ENCODE measurements at places on chromosomes 1 and 21. TPM values are rescaled to one million over a fixed set of nuclear protein-coding genes. Genes with fewer than 3 reads are reported as not detected.

- DNase-seq: no peak
These were observed 154.9 kb downstream of the PTPRC start for GRCh38 chr1:198793714-198794113.

DNA sequence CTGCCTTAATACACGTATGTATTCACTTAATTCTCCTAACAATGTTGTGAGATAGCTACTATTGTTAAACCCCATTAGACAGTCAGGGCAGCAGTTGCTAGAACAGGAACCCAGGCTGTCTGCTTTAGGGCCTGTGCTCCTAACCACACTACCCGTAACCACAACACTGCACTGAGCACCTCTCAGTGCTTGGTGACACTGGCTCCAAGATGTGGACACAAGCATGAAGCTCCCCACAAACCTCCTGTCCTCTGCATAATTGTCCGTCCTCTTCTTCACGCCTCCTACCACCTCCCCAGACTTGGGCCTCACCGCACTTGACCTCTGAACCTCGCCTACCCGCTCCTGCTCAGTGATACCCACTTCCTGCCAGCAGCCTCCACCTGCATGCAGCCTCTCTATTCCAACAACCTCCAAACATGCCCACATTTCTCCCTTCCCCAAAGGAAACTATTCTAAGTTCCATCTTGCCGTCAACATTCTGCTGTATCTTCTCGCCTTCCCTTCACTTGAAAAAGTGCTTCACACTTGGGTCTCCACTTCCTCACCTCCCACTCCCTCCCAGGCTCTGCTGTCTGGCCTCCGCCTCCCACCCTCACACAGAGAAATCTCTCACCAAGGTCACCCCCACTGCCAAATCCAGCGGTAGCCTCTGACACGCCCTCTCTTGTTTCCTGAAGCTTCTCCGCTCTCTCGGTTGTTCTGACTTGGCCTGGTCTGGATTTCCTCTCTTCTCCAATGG lies 14.6 kb upstream of the AHDC1 start:
- DNase-seq: no peak

DNA sequence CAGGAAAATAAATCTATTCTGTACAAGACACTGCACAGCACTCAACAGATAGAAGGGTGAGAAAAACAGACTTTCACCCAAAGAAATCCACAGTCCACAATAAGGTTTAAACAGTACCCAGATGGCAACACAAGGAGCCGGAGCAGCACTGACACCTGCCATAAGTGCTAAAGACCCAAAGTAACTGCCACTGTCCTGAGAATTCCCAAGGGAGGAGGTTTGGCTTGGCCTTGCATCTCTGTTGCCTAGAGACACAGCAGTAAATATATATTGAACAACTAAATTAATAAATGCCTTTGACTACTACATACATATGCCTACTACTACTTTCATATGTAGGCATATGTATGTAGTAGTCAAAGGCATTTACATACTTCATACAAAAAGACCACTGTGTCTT lies 68.0 kb downstream of the VAV3 start:
- no peak for DNase-seq

The BOLA1 gene
- 24.9 TPM for total RNA-seq

GRCh38 chr1:204600968-204601367 lies 84.6 kb downstream of the LRRN2 start:
- DNase-seq: no peak

DNA sequence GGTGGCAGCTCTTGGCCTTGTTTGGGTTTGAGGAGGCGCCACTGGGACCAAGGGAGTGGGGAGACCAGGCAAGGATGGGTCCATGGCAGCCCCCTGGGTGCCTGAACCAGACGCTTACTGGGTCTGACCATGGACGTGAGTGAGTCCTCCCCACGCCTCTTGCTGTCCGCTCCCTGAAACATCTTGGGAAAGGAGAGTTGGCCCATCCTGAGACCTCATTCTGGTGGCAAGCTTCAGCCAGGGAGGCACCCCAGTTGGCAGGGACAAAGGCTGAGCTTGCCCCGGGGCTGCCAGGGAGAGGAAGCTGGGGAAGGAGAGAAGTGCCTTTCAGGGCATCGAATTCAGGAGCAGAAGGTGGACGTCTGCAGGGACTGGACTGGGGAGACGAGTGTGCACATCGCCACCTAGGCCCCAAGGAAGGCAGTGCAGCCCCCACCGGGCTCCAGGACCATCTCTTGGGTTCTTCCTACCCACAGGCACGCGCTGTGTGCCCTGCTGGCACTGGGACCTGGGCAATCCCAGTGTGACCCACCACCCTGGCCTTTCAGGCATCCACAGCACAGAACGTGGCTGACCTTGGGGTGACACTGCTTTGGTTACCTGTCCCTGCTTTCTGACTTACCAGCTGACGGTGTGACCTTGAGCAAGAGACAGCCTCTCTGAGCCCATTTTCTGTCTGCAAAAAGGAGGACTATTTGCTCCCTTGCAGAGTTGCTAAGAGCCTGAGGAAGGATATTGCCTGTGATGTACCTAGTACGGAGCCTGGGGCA lies 132.9 kb upstream of the WNT4 start:
- peak; percentile 16 for DNase-seq

Measured in NCI-H460 (cell line).